ENCODE measurements at places on chromosomes 16 and 17. TPM values are rescaled to one million over a fixed set of nuclear protein-coding genes. Genes with fewer than 3 reads are reported as not detected.

Gene DNAAF1
- polyA plus RNA-seq: 0.01 TPM

Gene CACNG3
- polyA plus RNA-seq: not detected

Gene CD300A
- polyA plus RNA-seq: not detected

Gene OR1A1
- not detected for polyA plus RNA-seq

Gene KRT28
- polyA plus RNA-seq: not detected

Gene TAX1BP3
- polyA plus RNA-seq: 359 TPM

Gene TOP2A
- 31.3 TPM for polyA plus RNA-seq

Gene SLC5A10
- polyA plus RNA-seq: not detected

Gene SLFN12L
- polyA plus RNA-seq: not detected

Gene NAGLU
- polyA plus RNA-seq: 54.2 TPM

Gene STARD3
- polyA plus RNA-seq: 102 TPM

Gene MRPL27
- 119 TPM for polyA plus RNA-seq

Gene GRAP
- polyA plus RNA-seq: 40.7 TPM

Gene RAC3
- polyA plus RNA-seq: 56.0 TPM

Gene HSF5
- polyA plus RNA-seq: 0.02 TPM

Gene KRT9
- not detected for polyA plus RNA-seq

Gene NFATC2IP
- polyA plus RNA-seq: 60.8 TPM

Gene ACSM3
- polyA plus RNA-seq: 23.7 TPM

Gene NPIPB6
- polyA plus RNA-seq: not detected

Gene NPEPPS
- 52.5 TPM for polyA plus RNA-seq

Gene SLC5A11
- 0.21 TPM for polyA plus RNA-seq

Gene KRT222
- not detected for polyA plus RNA-seq

Gene RAI1
- 7.8 TPM for polyA plus RNA-seq

Gene CCDC200
- not detected for polyA plus RNA-seq

All from endothelial cell of umbilical vein (primary cell).